ENCODE measurements at places on chromosomes 12 and 14.

GRCh38 chr12:82758749-82759330 is 72.1 kb downstream of the TMTC2 start:
- DNase-seq = no peak

DNA sequence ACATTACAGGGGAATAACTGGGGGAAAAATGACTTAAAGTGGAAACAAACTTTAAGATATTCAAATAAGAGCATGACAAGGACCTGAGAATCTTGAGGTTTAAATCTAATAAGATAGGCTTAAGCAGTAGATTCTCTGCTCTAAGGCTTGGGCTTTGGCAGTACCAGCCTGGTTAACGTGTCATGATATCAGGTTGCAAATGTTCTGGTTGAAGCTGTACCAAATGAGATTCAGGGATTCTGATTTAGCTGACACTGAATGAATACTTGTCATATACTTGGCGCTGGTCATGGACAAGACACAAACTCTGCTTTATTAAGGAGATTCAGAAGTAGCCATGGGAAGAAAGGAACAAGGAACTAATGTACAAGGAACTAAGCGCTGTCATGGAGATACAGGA is 6.1 kb downstream of the TCP11L2 start:
- DNase-seq = no peak

DNA sequence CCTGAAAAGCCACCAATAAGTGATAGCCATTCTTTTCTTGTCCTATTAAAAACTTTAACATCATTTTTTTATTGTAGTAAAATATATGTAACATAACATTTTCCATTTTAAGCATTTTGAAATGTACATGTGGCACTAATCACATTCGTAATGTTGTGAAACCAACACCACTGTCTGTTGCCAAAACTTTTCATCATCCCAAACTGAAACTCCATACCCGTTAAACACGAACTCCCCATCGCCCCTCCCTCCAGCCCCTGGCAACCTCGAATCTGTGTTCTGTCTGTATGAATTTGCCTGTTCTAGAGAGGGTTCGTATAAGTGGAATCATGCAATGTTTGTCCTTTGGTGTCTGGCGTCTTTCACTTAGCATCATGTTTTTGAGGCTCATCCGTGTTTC is 75.9 kb downstream of the CCDC92 start:
- DNase-seq = no peak

GRCh38 chr12:79687711-79688260 is 3.0 kb downstream of the PAWR start:
- no peak for DNase-seq

DNA sequence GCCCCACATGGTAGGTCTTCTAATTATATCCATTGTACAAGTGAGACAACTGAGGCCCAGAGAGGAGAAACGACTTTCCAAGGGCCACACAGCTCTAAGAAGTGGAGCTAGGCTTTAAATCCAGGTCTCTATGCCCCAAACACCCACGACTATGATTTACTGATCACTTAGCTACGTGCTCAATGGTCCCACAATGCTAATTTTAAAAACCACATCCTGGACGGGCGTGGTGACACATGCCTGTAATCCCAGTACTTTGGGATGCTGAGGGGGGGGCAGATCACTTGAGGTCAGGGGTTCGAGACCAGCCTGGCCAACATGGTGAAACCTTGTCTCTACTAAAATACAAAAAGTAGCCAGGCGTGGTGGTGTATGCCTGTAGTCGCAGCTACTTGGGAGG is 8.4 kb upstream of the MLEC start:
- no peak for DNase-seq

DNA sequence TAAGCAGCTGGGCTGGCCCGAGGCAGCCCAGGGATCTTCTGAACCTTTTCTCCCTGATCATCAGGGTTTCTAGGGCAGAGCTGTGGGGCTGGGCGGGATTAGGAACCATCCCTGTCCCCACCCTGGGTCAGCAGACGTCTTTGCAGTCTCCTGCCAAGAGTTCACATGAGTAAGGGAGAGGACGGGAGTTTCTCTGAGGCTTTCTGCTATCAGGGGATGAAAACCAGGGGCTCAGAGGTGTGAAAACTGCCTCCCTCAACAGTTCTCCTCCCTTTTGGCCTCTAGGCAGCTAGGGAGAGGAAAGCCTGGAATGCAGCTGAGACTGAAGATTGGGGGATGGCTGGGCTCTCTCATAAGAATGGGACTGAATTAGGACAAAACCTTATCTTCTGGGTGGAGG is 7.9 kb downstream of the ZNF385A start:
- DNase-seq = no peak

- no peak for DNase-seq
Observed at GRCh38 chr14:69086537-69086936, 66.4 kb downstream of the DCAF5 start.

DNA sequence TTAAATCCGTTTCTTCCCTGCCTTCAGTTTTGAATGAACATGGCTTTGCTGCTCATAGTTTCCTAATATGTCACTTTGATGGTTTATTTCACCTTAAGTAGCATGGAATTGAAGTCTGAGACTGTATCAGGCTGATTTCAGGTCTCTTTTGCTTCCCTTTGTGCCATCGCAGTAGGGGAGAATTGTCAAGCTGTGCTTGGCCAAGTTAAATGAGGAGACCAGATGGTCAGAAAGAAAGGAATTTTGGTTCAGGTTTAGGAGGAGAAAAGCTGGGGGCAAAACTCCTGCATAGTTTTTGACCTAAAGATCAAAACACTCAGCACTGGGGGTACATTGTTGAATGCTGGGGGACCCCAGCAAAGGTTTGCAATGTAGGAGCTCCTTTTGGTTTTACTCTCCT is 398.4 kb downstream of the NUAK1 start:
- DNase-seq = no peak

- no peak for DNase-seq
Observed at GRCh38 chr14:66072190-66073084, 413.7 kb upstream of the CCDC196 start.

DNA sequence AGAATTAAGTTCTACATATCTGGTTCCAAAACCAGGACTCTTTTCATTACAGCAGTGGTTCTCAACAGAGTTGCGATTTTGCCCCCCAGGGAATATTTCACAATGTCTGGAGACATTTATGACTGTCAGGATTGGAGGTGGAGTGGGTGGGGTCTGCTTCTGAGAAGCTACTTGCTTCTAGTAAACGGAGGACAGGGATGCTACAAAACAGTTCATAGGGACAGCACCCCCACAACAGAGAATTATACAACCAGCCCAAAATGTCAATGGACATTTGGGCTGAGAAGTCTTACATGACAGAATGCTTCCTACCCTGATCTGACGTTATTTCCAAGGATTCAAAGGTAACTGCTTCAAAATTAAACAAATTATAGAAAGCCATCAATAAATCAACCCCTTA is 739 bp upstream of the SPATA7 start:
- DNase-seq = no peak

DNA sequence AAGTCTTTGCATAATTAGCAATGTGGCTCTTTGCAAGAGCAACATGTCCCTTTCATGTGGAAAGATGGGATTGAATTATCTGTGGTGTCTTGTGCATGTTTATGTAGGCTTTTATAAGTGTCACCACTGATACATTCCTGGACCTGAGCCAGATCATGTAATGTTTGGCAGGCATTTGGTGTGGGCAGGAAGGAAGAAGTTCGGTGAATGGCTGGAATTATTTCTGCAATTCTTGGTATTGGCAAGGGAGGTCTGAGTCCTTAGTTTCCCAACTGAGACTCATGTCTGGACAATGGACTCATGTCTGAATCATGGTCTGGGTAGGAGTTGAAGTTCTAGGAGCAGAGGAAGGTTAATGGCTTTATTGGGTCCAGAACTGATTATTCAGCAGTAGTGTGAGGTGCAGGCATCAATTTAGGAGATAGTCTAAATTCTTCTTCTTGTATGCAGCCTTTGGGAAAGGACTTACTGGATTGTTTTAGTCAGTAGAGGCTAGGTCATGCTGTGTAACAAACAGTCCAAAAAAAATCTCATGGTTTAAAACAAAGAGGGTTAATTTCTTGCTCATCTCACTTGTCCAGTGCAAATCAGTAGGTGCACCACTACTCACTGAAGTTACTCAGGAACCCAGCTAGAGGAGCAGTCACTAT is 186.5 kb upstream of the LHX5 start:
- no peak for DNase-seq
